ENCODE measurements at places on chromosomes 3 and 15.

DNA sequence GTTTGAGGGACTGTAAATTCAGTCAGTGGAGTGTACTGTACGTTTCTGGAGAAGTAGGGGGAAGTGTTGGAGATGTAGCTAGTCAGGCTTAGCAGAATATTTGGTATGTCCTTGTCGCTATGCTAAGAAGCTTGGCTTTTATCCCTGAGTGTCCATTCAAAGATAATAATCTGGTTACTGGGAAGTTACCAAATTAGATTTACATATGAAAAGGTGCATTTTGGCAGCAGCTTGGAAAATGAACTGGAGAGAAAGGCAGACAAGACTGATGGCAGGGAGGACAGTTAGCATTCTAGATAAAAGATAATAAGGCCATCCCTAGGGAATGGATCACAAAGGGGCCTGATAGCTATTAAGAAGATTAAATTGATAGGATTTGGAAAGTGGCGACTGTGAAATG lies 58.7 kb downstream of the P2RY1 start:
- DNase-seq: no peak

DNA sequence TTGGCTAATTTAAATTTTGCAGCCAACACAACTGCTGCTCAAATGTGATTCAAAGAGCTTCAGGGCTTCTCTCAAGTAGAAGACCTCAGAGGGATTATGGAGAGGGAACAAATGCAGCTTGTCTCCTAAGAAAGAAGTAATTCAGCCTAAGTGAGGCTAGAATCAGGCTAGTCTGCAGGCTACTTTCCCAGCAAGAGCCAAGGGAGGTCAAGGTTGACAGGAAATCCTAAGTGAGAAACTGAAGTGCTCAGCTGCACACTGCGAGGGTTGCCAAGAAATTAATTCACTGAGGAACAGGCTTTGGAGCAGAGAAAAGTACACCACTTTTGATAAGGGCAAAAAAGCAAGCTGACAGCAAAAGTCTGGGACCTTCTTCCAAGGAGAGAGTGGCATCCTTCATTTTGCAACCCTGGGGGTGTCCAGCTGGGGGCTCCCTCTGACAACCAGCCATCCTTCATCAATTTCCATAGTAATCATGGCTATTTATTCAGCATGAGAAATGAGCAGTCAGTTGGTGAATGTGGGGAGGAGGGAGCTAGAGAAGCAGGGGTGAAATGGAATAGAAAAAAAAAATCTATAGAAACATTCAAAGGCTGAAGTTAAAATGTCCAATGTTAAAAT lies 646.4 kb upstream of the ADAMTS9 start:
- DNase-seq: no peak

- no peak for DNase-seq
Observed at GRCh38 chr15:92159906-92160841, 233.5 kb upstream of the ST8SIA2 start.

- no peak for DNase-seq
Observed at GRCh38 chr3:69292185-69292584, 93.7 kb downstream of the FRMD4B start.

GRCh38 chr15:70447928-70448698 lies 315.2 kb downstream of the UACA start:
- peak; percentile 59 for DNase-seq

DNA sequence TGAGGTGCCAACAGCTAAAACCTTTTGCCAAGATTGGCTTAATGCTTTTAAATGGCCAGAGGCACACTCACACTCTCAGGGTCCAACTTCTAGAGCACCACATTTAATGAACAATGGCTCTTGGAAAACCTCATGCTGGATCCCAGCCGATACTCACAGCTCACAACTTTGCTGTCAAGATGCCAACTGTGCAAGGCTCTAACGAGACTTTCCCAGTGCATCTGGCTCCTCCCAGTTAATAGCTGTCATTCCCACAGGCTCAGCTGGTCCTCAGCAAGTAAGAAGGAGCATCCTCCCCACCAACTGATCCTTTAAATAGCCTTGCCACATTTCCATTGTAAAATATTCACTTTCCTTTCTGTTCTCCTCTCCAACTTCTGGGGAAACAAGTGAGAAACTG lies 20.3 kb upstream of the FRMD4B start:
- no peak for DNase-seq

GRCh38 chr3:191637611-191638010 lies 176.6 kb downstream of the PYDC2 start:
- DNase-seq: no peak

DNA sequence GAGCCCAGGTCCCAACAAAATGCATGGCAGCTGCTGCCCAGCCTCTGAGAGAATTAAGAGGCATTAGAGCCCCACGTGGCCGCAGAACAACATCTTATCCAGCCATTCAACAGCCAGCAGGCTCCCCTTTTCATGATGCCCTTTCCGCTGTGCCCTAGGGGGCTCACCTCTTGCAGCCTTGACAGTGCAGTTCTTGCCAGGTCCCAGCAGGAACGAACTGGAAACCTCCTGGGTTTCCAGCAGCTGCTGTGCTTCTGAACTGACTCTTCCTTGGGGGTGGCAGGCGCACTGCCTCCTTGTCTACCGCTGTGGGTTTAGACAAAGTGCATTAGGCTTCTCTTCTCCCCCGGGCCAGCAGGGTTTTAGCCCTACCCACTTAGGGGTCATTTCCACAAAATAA lies 85.2 kb downstream of the FAM174B start:
- no peak for DNase-seq

Data from stimulated activated CD8-positive, alpha-beta memory T cell treated with anti-CD3 and anti-CD28 coated beads, Interleukin-4, amount 100 ng/mL, for 48 hours (primary cell).